Activated naive CD4-positive, alpha-beta T cell treated with anti-CD3 and anti-CD28 coated beads, Interleukin-2, amount 50 U/mL, for 16 hours (primary cell): ENCODE measurements at places on chromosomes 6 and 20.

DNA sequence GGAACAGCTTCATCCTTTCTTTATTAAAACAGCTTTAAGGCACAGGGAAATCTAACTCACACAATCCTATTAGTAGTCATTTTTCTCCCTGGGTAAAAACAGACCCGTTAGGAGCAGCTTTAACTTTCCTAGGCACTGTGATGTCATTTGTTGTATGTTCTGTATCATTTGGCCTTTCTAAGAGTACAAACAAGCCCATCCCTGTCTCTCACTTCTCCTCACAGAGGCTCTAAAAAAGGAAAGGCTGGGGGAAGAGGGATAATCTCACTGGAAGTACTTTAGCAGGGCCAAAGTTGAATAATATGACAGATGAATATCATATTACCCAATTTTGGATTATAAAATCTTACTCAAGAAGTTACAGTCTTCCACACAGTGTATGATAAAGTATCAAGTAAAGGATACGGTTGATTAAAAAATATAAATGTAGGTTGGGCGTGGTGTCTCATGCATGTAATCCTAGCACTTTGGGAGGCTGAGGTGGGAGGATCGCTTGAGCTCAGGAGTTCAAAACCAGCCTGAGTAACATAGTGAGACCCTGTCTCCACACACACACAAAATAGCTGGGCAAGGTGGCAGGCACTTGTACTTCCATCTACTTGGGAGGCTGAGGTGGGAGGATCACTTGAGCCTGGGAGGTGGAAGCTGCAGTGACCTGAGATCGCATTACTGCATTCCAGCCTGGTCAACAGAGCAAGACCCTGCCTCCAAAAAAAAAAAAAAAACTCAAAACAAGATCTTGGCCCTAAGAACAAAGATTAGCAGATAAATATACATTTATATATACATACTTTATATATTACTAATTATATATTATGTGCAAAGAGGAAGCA lies 7.9 kb downstream of the NUDT3 start:
- no peak for DNase-seq

GRCh38 chr6:126614642-126615504 lies 275.0 kb downstream of the CENPW start:
- DNase-seq: no peak

- peak; percentile 25 for DNase-seq
These were observed at the start of gene TBXT for GRCh38 chr6:166167801-166168615. Gene TBXT, minus strand, starts transcription at chr6:166167851. Its CDS starts 260 bp downstream, at chr6:166167591.

- DNase-seq: no peak
These were observed 9.1 kb downstream of the UCKL1 start for GRCh38 chr20:63946986-63947637.

DNA sequence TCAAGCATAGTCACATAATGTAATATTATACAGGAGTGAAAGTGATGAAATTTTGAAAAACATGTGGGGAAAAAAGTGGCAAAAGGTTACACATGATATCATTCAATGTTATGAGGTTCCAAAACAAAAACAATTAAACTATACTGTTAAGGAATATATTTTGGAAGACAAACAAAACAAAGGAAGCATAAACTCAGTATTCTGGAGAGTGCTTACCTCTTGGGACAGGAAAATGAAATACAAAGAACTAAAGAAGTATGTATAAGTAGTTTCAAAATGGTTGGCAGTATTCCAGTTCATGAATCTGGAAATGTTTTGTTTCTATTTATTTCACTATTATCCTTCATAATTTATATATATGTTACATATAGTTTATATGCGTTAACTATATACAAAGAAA lies 213.5 kb downstream of the MOXD1 start:
- no peak for DNase-seq

DNA sequence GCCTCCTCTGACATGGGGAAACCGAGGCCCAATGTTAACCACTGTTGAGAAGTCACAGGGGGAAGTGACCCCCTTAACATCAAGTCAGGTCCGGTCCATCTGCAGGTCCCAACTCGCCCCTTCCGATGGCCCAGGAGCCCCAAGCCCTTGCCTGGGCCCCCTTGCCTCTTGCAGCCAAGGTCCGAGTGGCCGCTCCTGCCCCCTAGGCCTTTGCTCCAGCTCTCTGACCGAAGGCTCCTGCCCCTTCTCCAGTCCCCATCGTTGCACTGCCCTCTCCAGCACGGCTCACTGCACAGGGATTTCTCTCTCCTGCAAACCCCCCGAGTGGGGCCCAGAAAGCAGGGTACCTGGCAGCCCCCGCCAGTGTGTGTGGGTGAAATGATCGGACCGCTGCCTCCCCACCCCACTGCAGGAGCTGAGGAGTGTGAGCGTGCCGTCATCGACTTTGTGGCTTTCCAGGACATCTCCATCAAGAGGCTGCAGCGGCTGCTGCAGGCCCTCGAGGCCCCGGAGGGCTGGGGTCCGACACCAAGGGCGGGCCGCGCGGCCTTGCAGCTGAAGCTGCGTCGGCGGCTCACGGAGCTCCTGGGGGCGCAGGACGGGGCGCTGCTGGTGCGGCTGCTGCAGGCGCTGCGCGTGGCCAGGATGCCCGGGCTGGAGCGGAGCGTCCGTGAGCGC lies 1.6 kb downstream of the TNFRSF6B start:
- DNase-seq: no peak

- DNase-seq: no peak
These were observed 64.9 kb upstream of the PAX1 start for GRCh38 chr20:21640556-21640955.

DNA sequence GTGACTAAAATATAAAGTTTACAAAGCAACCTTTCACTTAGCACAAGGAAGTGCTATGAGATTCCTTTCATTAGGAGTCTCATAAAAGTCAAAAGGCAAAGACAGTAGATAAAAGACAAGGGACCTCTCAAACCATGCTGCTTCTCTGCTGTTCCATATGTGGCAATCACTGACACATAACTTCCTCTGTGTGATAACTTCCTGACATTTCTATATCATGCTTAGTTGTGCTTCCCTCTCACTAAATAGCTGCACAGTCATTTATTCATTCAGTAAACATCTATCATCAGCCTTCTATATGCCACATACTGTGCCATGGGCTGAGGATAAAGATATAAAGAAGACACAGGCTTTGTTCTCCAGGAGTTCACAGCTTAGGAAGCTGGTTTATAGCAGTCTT lies 214.8 kb upstream of the GRIK2 start:
- DNase-seq: no peak

DNA sequence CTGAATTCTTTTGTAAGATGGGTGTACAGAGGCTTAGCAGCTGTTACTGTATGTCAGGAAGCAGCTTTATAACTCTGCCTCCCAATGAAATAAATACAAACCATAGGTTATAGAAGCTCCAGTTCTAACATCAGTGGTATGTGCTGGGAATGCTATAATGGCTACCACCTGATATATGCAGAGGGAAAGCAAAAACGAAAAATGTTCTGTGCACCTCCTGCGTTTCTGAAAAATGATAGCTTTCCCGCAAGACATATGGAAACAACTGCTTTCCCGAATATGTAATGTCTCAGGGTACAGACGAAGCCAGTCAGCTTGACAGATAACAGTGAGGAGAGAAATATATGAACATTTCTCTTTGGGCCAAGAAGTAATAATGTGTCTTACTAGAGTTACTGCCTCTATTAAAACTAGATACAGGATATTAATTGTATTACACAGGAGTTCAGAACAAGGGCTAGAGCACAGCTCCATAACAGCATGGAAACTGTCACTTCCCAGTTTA lies 517.0 kb upstream of the NRSN1 start:
- no peak for DNase-seq

DNA sequence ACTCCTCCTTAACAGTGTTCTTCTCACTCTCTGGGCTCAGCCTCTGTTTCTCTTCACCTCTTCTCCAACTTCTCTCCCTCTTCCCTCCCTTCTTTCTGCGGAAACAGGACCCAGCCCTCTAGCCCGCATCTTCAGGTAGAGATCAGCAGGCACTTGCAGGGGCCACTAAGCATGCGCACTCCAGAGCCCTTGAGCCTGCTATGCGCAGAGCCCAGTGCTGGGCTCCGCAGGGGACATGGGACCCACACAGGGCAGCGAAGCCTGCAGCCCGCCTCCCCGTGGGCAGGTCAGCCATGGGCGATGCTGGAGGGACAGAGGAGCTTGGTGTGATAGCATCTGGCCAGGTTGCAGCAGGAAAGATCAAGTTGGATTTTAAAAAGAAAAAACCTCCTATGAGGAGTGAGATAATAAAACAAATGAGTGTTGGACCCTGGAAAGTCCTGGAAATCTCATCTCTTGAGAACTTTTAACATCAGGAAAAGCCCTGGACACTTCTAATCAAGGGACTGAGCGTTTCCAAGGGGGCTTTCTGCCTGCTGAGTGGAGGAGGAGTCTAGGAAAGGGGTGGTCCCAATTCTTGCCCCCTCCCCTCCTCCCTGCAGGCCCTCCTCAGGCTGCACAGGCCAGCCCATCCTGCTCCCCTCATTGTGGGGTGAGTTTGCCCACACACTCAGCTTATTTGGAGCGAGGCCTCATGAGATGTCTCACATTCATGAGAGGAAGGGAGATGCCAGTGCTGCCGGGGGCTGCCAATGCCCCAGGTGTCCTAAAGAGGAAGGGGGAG lies 71.9 kb downstream of the MDGA1 start:
- no peak for DNase-seq

- DNase-seq: no peak
These were observed 42.3 kb downstream of the CCDC170 start for GRCh38 chr6:151536188-151536479.

DNA sequence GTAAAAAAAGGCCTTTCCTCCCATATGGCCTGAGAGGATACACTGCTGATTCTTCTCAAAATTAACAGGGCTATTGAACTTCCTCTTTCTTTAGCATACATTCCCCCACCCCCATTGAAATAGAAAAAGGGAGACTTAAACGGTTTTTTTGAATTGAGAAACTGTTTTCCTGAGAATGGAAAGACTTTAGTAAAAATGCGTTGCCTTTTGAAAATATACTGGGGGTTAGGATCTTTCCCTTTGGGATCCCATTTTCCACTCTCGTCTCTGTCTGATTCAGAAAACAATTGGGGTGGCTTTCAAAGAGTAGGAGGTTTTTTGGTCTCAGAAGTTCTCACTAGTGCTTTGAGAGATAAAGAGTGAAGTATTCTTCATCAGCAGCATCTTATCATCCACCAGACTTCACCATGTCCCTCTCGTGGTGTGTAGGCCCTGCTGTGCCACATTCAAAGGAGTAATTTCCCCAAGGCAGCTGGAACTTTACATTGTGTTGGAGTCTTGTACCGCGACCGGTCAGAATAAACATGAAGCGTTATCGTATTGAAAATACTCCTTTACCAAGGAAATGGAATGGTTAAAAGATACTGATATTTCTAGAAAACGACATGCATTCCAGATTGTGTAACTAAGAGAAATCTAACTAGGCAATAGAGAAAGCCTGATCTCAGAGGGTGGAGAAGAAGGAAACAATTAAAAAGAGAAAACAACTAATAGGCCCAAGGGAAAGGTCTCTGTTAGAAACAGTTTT lies 10.6 kb downstream of the MYB start:
- DNase-seq: no peak

DNA sequence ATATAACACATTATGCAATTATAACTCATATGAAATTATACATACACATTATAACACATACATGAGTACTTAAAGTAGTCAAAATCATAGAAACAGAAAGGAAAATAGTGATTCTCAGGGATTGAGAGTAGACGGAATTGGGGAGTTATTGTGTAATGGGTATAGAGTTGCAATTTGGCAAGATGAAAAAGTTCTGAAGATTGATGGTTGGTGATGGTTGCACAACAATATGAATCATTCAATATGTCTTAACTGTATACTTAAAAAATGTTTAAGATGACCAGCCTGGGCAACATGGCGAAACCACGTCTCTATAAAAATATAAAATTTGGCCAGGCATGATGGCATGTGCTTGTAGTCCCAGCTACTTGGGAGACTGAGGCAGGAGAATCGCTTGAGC lies 372.7 kb downstream of the CDKAL1 start:
- no peak for DNase-seq

DNA sequence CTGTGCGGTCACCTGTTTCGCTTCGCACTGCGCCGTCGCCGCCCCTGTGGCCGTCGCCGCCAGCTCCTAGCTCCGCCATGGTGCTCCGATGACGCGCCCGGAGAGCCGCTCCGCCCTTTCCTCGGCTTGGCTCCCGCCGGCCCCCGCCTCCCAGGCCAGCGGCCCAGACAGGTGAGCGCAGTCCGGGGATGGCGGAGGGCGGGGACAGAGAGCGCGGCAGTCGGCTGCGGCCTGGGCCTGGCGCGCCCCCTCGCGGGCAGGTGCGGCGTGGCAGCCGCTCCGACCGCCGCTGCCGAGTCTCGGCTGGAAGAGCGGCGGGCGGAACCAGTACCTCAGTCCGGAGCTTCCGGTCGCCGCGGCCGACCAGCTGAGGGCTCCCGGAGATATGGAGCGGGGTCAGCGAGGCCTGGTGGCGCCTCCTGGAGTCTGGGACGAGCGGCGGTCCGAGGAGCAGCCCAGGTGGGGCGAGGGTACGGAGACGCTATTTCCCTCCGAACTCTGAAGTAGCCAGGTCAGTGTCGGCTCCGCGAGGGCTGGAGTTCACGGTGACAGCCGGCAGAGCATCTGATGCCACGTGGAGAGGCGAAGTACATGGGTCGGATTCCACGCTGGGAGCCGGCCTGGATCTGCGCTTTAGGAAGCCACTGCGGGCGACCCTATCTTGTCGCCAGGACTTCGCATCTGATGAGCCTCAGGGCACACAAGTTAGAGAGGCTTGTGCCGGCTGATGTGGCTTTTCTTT lies at the start of gene MAP7:
Gene MAP7, minus strand, starts transcription at position 93 of the 742 bp plus-strand sequence. Its CDS starts 14 bp downstream, at position 79.
- peak; percentile 58 for DNase-seq

GRCh38 chr20:39066471-39067242 lies 104.5 kb downstream of the DHX35 start:
- DNase-seq: no peak

GRCh38 chr6:66605011-66605410 lies 898.0 kb upstream of the EYS start:
- DNase-seq: no peak

DNA sequence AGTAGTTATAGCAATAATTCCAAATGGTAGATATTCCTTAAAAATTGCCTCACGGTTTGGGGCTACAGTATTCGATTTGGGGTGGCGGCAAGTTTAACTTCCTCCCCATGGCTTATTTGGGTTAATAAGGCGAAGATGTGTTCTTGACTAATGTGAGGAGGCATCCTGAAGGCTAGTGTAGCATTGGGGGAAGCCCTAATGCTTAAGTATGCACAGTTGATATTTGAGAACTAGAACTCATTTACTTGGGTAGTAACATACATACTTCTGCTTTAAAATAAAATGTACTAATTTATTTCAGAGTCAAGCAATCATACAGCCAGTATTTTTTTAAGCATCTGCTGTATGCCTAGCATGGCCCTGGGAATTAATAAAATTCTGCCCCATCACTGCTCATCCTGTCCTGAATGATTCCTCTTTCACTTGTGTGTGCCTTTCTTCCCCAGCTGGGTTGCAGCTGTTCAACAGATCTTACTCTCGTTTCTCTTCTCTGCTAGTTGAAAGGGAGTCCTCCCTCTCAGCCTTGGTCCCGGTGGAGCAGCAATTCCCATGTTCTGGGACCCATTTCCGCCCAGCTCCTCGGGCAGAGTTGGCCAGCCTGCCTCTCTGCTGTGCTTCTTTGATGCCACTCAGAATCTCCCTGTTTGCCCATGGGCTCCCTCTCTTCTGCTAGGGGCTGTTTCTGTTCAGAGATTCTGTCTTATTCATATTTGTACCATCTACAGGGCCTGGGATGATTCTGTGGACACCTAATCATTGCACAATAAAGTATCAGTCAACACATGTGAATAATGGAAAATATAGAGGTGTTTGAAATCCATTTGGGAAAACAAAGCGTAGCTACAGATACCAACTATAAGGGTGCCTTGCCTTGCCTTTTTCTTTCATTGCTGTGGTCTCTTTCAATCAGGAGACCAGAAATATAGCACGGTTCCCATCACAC lies 104.8 kb downstream of the ARID1B start:
- DNase-seq: no peak

- DNase-seq: no peak
These were observed 53.7 kb downstream of the UST start for GRCh38 chr6:148800536-148800935.
